Progenitor cell of endocrine pancreas (in vitro differentiated cells): ENCODE measurements at places on chromosomes 13 and 19.

- DNase-seq, result no peak
Observed at GRCh38 chr19:17951990-17952976, 14.6 kb upstream of the KCNN1 start.

GRCh38 chr19:51637362-51637978 lies 7.3 kb upstream of the SIGLEC5 start:
- no peak for DNase-seq

GRCh38 chr13:89852570-89852969 lies 1494.9 kb upstream of the MIR17HG start:
- no peak for DNase-seq

- no peak for DNase-seq
Observed at GRCh38 chr19:33419788-33420130, 46.2 kb downstream of the CEBPG start.

GRCh38 chr13:99656092-99656745 lies 154.9 kb downstream of the TM9SF2 start:
- peak; percentile 70 for DNase-seq

DNA sequence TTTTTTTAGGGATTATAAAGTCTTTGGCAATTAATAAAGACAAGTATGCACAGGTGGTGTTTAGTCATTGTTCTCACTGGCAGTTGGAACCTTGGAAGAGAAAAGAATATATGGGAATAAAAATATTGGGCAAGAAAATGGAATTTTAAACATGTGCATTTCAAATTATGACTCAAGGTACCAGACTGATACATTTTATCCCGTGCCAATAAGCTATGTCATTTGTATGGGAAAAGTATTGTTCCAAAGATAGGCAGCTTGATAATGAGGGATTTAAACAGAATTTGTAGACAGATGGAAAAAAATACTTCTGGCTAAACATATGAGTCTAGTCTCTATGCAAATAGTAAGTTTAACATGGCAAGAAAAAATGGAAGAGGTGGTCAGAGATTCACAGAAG lies 169.5 kb upstream of the UFM1 start:
- no peak for DNase-seq

- DNase-seq, result no peak
Observed at GRCh38 chr13:40388617-40389016, 277.8 kb downstream of the FOXO1 start.
